SHP77 (cell line): ENCODE measurements at places on chromosomes 3 and 15.

DNA sequence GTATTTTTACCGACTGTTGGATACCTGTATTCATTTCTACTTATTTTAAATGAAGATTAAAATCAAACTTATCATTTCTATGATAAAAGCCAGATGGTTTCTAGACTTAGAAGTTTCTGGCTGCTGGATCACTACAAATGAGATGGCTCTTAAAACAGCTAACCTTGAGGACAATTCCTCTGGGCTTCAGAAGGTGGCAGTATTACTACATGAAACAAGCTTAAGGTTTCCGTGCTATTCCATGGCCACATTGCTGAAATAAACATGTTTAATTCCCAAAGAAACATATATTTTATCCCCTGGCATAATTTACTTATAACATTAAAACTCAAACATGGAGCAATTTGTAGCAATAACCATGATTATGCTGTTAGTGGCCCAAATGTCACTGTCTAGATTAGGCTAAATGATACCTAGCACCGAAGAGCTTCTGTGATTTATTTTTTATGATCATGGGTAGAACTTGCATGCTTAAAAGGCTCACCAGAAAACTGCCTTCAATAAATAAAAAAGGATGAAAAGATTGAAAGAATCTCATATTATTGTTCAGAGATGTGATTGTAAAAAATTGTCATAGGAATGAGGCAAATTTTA is 204.0 kb upstream of the NANOGP8 start:
- peak; percentile 6 for DNase-seq

DNA sequence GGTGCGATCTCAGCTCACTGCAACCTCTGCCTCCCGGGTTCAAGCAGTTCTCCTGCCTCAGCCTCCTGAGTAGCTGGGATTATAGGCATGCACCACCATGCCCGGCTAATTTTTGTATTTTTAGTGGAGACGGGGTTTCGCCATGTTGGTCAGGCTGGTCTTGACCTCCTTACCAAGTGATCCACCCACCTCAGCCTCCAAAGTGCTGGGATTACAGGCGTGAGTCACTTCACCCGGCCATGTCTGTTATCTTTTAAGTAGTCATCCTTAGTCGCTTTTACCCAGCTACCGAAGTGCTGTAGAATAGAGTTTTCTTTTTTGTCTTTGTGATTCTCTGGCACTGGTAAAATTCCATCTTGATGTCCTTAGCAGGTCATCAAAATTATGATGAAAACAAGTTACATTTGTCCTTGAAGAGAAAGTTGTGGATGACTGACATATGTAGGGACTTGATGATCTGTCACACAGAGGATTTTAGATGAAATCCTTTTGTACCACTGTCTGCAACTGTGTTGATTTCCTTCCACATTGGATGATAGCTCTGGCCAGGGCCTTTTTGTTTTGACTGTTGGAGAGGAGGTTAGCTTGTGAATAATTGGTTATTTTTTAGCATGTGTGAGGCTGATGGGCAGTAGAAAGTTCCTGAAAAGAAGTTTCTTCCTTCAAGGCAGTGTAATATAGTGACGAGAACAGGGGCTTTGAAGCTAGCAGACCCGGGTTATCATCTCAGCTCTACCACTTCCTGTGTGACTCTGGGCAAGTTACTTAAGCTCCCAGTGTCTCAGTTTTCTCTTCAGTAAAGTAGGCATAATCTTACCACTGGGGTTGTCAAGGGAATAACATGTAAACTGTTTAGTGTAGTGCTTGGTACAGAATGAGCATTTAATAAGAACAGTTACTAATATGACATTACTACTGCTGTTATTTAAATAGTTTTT is 18.8 kb downstream of the ATG7 start:
- DNase-seq, result no peak

DNA sequence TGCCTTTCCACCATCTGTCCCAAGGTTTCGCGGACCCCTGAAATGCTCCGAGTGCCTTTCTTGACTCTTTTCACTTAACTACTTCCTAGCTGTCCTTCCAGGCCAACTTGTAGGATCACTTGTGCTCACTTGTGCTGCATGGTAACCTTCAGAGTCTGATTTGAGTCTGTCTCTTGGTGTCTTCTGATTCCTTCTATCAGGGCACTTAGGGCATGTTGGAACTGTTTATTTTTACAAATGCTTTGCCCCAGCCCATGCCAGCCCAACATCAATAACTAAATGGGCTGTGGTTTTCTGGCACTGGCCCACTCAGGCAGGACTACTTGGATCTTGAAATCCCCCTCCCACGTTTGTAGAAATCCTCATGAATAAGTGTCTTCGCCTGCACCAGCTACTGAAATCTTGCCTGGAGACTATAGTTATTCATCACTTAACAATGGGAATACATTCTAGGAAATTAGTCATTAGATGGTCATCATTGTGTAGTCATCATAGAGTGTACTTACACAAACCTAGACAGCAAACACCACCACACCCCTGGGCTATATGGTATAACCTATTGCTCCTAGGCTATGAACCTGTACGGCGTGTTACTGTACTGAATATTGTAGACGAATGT is 123.1 kb upstream of the STRIT1 start:
- no peak for DNase-seq

DNA sequence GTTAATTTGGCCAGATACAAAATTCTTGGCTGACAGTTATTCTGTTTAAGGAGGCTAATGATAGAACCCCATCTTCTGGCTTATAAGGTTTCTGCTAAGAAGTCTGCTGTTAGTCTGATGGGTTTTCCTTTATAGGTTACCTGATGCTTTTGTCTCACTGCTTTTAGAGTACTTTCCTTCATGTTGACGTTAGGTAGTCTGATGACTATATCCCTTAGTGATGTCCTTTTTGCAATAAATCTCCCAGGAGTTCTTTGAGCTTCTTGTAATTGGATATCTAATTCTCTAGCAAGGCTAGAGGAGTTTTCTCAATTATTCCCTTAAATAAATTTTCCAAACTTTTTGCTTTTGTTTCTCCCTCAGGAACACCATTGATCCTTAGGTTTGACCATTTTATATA is 114.1 kb upstream of the CDIN1 start:
- DNase-seq, result no peak

DNA sequence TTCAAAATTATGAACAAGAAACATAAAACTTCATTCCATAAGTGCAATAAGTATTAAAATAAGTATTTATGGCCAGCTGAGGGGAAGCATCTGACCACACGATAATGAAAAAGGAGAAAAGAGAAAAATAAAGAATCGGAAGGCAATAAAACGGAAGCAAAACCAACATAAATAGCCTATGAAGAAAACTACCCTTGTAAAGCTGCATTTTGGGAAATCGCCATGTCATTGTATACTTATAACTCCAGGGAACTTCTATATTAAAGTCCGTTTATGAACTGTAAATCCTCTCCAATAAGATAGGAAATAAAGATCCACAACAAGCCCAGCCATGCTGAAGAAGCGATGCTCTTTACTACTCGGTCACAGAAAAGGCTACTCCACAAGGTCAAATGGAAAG is 47.7 kb downstream of the MORC1 start:
- DNase-seq, result no peak

DNA sequence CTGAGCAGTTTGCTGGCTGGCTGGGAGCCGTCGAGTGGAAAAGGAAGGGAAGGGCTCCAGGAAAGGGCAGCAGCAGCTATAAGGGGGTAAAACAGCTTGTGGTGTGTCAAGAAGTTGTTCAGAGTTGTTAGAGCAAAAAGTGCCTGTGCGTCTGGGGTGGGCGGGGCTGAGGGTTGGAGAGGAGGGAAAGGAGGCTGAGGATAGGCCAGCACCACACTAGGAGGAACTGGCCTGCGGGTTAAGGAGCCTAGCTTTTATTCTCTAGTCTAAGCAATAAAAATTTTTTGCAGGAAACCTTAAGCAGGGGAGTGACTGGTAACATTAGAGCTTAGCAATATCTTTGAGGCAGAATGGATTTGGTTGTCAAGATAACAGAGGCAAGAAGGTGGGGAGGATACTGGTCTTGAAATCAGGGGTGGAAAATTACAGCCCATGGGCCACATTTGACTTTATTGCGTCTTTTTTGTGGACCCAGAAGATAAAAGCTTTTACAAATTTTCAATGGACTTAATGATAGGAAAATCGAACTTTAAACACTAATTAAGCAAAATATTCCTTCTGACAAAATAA is 134.5 kb upstream of the AADACL2 start:
- DNase-seq, result no peak

DNA sequence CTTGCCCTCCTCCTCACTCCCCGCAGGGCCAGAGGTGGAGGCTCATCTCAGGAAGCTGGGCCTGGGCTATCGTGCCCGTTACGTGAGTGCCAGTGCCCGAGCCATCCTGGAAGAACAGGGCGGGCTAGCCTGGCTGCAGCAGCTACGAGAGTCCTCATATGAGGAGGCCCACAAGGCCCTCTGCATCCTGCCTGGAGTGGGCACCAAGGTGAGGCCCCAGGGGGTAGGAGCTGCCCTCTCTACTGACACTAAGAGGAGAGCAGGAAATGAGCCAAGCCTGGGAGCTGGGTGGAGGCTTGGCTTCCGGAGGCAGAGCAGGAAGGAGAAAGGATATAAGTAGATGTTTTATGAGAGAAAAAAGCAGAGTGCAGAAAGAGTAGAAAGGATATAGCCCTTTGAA is 4.9 kb downstream of the OGG1 start:
- DNase-seq, result no peak

- DNase-seq, result no peak
Measured at GRCh38 chr15:67784856-67785430, 40.4 kb upstream of the SKOR1 start.

GRCh38 chr3:46663591-46664135 is 29.8 kb downstream of the ALS2CL start:
- peak; percentile 26 for DNase-seq

GRCh38 chr3:183488343-183488742 is 59.9 kb upstream of the MCF2L2 start:
- no peak for DNase-seq

GRCh38 chr15:49314716-49315115 is 108.3 kb upstream of the FGF7 start:
- DNase-seq, result no peak

- DNase-seq, result peak; percentile 76
Measured at GRCh38 chr15:61831505-61831921, 228.7 kb downstream of the VPS13C start.

DNA sequence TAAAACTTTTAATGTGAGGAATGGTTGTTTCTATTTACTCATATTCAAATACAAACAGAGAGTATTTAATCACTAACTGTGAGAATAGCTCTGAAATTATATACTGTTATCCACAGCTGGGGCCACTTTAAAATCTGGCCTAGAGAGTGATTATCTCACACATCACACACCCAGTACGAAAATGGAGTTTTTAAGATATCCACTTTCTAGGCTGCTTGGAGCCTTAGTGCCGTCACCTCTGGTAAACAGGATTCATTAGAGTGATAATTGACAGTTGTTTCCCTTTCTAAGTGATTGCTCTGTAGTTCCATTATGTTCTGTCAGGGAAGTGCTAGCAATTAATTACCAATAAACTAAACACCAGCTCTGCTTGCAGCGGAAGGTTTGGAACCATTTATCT is 942.4 kb downstream of the FHIT start:
- no peak for DNase-seq

- no peak for DNase-seq
Measured at GRCh38 chr3:102299125-102299877, 135.5 kb upstream of the ZPLD1 start.

GRCh38 chr3:158802409-158803268 is 785 bp downstream of the MFSD1 start:
- no peak for DNase-seq

DNA sequence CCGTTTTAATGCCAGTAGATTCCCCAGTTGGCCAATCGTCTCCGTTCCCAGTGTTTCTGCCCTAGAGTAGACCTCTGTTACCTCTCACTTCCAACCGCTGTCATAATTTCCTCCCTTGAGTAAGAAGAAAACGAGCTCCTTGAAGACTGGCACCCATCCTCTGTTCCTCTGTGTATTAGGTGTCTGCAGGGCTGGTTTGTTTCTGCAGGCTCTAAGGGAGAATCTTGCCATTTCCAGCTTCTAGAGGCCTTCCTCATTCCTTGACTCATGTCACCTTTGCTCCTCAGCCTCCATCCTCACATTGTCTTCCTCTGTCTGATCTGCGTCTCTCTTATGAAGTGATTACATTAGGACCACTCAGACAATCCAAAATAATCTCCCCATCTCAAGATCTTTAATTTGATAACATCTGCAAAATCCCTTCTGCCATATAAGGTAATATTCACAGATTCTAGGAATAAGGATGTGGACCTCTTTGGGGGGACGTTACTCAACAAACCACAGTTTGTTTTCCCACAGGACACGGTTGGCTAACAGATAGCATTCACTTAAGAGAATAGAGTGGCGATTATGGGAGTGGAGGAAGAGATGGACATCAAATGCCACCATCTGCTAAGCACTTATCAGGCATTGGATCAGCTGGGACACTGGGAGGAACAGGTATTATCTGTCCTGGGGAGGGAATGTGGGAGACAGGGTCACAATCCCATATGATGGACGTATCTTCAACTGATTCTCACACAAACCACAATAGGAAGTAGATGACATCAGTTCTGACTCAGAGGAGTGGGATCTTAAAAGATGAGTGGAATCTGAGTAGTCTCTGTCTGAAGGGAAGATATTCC is 17.1 kb downstream of the ARHGAP31 start:
- DNase-seq, result no peak

- DNase-seq, result no peak
Measured at GRCh38 chr3:65484964-65485363, 553.8 kb downstream of the MAGI1 start.

- DNase-seq, result peak; percentile 76
Measured at GRCh38 chr3:106457281-106458180, 588.7 kb upstream of the CBLB start.

DNA sequence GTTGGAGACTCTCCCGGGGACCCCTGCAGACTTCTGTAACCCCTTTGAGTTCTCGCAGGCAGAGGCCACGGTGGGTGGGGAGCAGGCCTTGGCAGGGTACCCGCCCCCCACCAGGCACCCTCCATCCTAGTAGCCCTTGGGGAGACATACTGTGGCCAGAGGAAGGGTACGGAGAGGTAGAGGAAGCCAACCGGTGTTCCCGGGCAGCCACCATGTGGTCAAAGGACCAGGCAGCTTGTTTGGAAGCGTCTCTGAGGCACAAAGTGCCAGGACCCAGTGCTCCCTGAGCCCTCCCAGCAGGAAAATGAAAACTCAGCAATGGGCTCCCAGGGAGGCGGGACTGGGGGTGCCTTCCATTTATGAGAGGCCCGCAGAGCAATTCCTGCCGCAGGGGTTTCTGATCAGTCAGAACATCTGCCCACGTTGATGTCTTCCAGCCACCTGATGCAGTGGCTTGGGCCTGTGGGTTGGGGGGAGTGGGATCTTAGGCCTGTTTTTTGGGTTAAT is 53.0 kb upstream of the CGNL1 start:
- no peak for DNase-seq

DNA sequence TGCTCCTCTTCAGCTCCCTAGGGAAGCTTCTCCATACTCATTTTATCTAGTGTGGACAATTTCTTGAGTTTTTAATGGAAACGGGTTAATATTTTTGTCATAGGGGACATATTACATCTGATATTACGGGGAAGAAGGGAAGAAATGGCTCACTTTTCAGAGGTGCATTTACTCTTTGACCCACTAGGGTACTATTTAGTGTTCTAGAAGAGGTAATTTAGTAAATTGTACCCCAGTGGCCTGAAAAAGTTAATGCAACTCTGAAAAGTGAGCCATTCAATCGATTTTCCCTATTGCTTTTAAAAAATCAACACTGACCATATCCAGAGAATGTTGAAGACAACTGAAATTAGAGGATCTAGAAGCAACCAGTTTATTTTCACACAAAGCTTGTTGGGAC is 71.2 kb downstream of the MAP2K5 start:
- DNase-seq, result no peak
